ENCODE measurements at places on chromosomes 5 and 9.

- DNase-seq: no peak
These were observed 11.7 kb upstream of the RPS14 start for GRCh38 chr5:150461231-150461630.

DNA sequence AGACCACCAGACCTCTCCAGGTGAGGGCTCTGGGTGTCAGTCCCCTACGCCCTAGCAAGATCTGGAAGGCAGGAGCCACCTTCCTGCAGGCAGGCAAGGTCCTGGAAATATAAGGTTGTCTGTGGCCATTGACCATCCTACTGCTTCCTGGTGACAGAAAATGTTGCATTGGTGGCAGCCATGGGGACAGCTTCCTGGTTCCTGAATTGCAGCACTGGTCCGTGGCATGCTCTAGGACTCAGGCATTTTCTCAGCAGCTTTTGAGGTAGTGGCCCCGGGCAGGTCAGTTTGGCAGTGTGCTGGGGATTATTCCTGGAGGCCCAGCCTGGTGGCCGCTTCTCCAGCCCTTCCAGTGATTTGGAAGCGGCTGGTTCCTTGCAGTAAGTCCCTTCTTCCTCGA, 36.6 kb upstream of the KCNMB1 start:
- DNase-seq: no peak

GRCh38 chr5:81609810-81610375, 141.0 kb downstream of the SSBP2 start:
- DNase-seq: no peak

- DNase-seq: no peak
These were observed 68.3 kb downstream of the ERP44 start for GRCh38 chr9:100030548-100030947.

- DNase-seq: no peak
These were observed 232.8 kb downstream of the ARHGEF28 start for GRCh38 chr5:73858776-73859175.

GRCh38 chr5:137470111-137470920, 28.8 kb downstream of the SPOCK1 start:
- DNase-seq: peak; percentile 71

- DNase-seq: no peak
These were observed 39.6 kb upstream of the IDNK start for GRCh38 chr9:83583151-83584014.

DNA sequence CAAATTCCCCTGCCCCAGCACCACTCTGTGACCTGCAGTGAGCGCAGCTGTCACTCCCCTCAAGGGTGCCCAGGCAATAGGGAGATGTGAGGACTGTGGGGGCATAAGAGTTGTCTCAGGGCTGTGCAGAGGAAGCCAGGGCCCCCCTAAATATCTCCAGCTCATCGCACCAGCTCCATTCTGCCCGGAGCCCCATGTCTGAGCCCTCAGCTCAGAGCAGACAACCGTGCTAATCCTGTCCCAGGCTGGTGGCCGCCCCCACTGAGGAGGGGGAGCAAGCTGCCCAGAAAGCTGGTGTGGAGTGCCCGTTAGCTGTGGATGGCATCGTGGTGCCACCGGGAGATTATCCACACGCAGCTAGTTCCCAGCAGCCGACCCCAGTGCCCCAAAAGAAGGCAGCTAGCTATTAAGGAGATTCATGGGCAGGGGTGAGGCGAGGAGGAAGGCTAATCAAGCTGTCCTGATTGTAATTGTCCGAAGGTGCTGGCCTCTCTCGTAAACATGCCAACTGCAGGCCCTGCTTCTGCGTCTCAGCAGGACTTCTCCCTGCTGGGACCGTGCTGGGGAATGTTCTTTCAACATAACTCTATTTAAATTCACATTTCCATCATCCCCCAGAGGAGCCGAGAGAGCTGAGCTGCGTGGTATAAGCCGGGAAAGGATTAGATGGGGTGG, 17.0 kb upstream of the FIBCD1 start:
- no peak for DNase-seq

DNA sequence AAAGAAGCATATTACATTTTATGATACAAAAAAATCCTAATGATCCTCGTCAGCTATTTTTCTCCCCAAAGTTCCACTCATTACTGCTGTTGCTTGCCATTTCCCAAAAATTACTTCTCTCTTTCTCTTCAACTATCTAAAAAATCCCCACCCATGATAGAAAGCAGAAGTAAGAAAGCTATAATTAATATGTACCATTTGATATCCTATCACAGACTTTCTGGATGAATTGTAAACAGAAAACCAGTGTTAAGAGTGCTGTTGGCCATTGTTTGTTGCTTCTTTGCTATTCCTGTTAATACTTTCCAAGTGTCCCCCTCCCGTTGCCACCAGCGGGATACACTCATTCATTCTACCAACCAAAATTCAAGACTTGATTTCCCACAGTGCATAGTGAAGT, 136.3 kb upstream of the SMARCA2 start:
- DNase-seq: no peak

DNA sequence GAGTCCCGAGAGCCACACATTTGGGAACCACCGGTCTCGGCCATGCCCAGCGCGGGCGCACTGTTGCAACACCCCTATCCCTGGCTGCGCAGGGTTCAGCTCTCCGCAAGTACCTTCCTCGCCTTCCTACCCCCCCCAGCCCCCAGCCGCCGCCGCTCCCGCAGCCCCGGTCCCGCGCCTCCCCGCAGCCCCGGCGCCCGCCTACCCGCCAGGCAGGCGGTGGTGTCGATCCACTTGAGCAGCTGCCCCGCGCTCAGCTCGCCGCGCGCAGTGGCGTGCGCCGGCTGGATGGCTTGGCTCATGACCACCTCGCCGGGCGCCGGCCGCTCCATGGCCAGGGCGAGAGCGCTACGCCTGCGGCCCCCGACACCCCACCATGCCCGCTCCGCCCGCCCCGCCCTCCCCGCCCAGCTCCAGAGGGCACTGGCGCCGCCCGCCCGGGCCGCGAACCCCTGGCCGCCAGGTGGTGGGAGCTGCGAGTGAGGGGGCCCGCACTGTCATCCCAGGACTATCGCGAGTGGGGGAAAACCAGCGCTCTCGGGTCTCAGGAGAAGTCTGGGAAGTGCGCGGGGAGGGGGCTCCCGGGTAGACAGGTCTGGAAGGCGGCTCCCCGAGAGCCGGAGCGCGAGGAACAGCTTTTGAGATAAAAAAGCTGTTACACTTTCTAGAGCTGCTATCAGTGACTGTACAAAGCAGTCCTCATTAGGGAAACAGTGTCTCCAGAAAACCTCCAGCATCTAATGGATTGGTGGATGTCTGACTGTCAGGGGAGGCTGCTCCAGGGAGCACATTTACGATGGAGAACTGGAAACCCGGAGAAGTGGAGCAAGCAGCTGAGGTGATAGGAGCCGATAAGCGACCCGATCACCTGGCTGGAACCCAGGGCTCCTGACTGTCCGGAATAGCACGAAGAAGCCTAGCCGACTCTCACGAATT, at the start of gene ACOT12:
Gene ACOT12 (minus strand): TSS at position 352 of the 936 bp plus-strand sequence. CDS start 20 bp downstream, at position 332.
- no peak for DNase-seq

- no peak for DNase-seq
These were observed 300.0 kb upstream of the VLDLR start for GRCh38 chr9:2321523-2322148.

All from psoas muscle (tissue), 8 donors.